ENCODE measurements at places on chromosomes 5 and 9.

- no peak for DNase-seq
Measured at GRCh38 chr9:29625292-29625731, 2052.0 kb upstream of the C9orf72 start.

DNA sequence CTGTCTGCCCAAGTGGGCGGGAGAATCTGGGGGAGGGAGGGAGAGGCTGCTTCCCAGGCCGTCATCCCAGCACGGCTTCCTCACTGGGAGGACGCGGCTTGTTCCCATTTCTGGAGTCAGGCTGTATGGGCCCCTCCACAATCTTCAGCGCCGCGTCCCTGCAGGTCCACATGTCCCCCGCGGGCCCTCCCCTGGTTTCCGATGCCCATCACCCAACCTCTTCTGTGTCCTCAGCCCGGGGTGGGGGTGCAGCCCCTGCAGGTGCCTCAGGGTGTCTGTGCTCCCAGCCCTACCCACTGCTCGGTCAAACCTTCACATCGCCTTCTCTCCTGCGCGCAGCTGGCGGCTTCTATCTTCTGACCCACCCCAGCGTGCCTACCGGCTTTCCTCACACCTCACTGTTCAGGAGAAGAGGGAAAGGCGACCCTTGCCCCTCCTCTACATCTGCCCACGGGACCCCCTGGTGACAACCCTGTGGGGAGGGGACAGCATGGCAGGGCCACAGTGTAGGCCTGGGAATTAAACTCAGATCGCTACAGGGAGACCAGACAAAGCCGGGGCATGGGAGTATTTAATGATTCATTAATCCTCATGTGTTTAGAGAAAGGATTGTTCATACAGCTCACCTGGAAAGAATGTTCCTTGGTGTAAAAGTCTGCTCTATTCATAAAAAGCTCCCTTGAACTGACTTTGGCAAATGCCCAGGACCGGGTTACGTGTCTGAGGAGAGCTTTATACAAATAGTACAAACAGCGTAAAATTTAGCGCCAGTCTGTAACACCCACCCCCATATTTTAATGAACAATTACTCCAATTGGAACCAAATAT lies 145.1 kb downstream of the IRX1 start:
- DNase-seq, result no peak

- DNase-seq, result no peak
Measured at GRCh38 chr9:82052081-82052480, 63.5 kb downstream of the SPATA31D1 start.

DNA sequence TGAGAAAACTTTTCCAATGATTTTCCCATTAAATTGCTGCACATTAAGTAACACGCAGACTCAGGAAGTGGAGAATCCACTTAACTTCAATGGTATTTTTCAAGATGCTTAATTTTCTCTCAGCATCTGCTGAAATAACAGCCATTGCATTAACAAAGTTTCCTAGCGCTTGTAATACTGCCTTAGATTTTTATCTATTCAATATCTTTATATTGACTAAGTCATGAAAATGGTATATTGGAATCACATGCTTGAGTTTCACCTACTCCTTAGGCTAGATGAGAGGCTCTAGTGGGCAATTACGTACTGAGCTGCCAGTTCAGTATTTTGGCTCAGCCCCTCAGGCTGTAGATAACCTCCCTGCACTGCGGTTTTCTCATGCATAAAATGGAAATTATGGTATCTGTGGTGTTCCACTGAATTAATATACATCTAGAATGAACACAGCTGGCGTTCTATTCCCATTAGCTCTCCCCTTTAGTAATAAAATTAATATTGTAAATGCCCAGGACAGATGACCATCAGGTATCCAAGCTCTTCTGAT lies 112.9 kb downstream of the MTX3 start:
- no peak for DNase-seq

DNA sequence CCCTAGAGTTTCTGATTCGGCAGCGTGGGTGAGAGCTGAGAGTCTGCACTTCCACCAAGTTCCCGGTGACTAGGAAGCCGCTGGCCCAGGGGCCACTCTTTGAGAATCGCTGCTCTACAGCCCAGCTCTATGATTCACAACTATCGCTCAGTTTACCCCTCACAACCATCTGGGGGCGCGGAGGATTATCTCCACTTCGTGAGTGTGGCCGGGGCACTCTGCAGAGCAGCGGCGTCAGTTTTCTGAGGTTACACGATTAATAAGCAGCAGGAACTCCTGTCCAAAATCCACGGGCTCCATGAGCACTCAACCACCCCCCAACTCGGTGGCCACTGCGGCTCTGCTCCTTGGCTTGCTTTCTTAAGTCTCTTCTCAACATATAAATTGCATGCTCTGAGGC lies 19.3 kb downstream of the CORO2A start:
- no peak for DNase-seq

- no peak for DNase-seq
Measured at GRCh38 chr5:155834271-155834975, 492.5 kb upstream of the SGCD start.

DNA sequence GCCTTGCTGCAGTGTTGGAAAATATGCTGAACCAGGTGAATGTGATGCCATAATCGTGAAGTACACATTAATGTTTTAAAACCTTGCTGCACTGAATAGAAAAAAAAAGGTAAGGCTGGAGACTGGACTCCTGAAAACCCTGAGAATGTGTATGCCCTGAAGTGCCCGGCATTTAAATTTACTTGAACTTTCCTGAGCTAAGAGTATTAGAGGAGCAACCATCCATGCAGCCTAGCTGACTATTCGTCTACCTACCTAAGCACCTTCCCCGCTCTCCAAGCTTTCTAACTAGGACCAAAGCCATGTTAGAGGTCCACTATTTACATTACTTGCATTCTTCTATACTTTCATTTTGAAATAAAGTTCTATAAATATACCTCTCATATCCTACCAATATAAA lies 1.4 kb downstream of the GABRG2 start:
- no peak for DNase-seq

DNA sequence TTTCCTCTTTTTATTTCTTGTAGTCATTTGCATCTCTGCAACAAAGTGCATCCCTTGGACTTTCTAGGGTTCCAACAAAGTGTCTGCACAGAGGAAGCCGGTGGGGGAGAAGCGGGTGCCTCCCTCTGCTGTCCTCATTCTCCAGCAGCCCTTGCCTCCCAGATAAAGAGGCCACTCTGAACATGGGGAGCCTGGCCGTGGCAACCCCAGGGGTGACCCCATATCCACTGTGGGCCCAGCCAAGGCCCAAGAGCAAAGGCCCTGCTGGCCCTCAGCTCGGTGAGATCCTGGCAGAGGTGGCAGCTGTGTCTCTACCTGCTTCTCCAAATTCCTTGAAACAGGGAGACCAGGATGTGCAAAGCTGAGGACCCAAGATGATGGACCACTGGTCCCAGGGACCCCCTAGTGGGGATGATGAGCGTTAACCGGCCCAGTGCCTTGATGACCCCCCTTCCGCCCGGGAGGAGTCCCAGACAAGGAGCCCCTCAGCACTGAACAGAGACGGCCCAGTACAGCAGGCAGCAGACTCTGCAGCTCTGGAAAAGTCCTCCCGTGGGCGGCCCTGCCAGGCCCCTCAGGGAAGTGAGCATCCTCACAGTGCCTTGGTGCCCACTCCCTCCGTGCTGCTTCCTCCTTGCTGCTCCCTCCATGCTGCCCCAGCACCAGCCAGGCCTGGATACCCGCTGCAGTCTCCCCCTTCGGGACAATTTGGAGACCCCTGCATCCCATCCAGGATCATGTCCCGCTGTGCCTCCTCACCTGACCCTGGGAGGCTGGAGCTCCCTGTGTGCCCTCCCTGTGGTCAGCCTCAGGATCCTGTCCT lies 62.5 kb downstream of the MRPL36 start:
- no peak for DNase-seq

DNA sequence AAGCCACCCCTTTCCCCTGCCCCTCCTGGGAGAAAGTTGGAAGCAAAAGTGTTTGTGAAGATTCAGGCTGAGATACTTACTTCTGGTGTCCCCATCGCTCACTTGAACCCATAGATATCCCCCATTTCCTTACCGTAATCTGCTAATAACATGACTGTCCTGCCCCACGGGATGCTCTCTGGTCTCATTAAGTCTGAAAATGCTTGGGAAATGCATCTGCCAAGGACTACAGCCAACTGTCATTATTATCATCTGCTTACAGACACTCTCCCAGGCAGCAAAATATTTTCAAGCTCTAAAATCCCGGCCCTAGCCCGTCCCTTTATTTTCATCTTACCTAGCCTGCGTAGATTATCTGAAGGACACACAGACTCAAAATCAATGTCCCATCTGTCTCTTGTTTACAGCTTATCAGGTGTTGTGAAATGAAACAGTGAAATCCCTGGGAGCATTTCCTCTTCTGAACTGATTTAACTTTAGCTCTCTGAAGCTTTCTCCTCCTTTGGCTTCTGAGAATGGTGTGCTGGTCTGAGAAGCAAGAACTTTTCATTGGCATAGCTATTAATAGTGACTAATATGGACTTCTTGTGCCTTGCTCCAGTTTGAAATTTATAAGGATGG lies 126.9 kb upstream of the OSMR start:
- DNase-seq, result no peak

DNA sequence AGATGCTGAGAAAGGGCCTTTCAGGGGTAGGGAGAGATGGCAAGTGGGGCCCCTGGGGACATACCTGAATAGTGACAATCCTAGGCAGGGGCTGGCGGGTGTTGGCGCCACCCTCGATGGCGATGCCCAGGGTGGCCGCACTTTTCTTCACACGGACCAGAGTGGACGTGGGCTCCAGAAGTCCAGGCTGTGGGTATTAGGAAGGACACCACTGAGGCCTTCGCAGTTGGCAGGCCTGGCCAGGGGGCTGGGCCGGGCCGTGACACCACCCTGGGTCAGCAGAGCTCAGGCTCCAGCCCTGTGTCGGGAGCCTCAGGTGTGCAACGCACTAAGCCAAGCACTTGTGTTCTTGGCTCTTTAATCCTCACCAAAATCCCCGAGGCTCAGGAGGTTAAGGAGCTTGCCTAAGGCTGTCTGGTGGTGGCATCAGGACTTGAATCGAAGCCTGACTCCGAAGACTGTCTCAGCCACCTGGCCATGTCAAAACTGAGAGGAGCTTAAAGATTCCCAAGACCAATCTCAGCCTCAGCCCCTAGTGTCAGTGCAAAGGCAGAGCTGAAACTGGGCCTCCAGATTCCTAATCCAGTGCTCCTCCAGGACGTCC lies 15.5 kb upstream of the AKNA start:
- DNase-seq, result no peak

DNA sequence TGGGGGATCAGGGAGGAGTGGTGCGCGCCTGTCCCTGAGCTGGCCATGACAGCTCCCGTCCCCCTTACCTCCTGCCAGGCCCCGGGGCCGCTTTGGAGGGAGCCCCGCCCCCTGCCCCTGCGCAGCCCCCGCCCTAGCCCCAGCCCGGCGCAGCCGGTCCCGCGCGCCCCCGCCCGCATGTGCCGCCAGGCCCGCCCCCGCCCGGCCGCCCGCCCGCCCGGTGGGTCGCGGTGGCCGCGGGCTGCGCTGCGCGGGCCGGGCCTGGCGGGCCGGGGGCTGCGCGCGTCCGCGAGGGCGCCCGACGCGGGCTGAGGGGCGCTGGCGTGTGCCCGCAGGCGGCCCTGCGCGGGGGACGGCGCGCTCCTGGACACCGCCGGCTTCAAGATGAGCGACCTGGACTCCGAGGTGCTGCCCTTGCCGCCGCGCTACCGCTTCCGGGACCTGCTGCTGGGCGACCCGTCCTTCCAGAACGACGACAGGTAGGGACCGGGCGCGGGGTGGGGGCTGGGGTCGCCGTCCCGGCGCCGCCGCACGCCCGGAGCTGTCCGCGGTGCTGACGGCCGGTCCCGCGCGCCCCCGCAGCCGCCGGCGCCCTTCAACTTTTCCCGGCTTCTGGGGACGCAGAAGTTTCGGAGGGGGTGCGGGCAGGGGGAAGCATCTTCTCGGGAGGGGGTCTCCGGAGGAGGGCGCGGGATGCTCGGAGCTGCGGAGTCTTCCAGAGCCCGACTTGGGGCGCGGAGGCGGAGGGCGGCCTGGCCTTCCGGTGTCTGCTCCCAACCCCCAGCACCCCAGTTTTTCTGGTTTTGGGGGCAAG lies 12.5 kb downstream of the KCNT1 start:
- DNase-seq, result no peak

DNA sequence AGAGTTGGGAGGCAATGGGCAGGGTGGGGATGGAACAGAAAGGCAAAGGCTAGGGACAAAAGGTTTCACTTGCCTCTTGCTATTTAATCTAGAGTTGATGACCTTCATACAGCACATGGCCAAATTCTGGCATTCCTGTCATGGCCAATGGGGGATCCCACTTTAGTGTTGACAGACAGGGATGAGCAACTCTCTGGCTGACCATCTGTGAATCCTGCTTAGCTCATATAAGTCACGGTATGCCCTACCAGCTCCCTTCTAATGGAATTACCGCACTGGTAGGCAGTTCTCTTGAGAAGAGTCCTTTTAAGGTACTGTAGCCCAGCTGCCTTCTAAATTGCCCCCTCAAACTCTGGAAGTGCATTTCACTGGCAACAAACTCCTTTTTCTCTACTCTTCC lies 76.1 kb downstream of the MAMDC2 start:
- DNase-seq, result no peak

DNA sequence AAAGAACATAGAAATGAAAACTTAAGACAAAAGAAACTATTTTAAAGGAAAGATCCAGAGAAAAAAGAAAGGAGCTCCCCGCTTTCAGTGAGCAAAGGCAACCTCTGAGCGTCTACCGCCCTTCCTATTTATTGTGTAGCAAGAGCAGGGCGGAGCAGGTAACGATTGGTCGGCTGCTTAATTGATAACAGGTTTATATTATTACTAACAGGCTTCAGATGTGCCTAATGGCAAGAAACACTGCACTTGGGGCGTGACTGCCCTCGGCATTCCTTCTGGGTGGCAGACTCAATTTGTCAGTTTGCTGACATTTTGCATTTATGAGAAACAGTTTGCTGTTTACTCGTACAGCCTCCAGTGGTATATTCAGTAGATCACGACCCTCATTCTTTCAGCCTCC lies 482.7 kb upstream of the C9orf72 start:
- no peak for DNase-seq

DNA sequence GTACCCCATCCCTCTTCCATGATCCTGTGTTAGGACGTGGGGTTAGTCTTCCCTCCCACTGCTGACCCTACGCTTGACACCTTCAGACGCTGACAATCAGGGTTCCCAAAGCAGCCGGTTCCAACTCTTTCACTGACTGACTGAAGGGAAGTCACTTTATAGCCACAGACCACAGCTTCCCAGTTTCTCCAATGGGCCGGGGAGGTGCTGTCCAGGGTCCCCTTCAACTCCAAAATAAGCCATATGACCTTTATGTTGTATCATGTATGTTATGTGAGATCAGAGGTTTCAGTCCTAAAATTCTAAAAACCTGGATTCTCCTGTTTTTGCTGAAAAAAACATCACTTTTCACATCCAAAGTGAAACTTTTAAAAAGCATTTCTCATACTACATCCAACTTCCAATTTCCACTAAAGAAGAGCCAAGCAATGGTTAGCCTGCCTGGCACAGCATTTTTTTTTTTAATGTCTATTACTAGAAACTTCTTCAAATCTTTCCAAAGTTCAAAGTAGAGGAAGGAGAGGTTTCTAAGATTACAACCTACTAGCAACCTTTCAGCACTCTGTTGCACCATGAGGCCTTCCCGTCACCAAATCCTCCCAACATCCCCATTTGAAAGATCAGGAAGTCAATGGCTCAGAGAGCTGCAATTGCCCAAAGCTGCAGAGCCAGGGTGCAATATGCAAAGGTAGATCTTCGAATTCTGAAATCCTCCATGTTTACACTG lies 5.2 kb downstream of the EPB41L4B start:
- DNase-seq, result no peak

- DNase-seq, result no peak
Measured at GRCh38 chr9:132348676-132349075, 6.1 kb downstream of the SETX start.

Measured in stimulated activated CD4-positive, alpha-beta T cell treated with anti-CD3 and anti-CD28 coated beads, TNF-alpha, amount 100 ng/mL, for 4 hours (primary cell).